ENCODE measurements at places on chromosomes 1 and 21.

GRCh38 chr1:150332651-150333290 lies 11.4 kb downstream of the PRPF3 start:
- no peak for DNase-seq

DNA sequence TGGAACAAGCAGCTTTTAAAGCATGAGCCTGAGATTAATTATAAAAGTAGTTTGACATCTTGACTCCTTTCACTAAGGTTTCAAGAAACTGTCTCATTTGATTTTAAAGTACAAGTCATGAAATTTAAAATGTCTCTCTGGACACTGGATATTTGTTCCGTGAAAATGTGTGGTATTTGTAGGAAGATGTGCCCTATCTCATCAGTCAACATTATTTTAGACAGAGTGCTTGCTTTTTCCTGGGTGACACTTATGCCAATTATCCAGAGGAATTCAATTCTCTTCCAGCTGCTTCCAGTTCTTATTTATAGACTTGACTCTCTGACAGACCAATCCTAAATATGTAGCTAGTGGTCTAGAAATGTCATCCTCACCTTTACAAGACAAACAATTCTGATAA lies 300.4 kb downstream of the PLA2G4A start:
- DNase-seq = no peak

DNA sequence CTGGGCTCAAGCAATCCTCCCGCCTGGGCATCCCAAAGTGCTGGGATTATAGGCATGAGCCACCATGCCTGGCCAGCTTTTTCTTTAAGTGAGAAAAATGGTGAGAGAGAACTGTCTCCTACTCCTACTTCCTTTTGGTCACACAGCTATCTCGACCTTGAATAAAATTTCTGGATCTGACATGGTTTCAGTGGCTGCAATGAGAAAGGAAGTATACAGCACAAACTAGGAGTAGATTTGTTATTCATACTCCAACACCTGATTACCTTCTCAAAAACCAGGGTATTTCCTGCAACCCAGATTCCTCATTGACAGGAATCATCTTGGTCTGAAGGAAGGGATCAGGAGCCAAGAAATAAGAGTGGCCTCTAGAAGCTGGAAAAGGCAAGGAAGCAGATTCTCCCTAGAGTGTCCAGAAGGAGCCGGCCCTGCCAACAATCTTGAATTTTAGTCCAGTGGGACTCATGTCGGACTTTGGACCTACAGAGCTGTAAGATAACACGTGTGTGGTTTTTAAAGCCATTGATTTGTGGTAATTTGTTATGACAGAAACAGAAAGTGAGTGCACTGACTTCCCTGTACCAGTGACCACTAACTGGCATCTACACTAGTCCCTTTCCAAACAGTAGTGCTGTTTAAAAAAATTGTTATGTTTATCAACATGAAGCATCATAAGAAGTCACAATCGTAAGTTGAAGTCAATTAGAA lies 516.6 kb downstream of the SMYD3 start:
- no peak for DNase-seq

- DNase-seq = no peak
These were observed 7.0 kb downstream of the BCAN start for GRCh38 chr1:156648951-156649350.

- DNase-seq = no peak
These were observed 37.2 kb downstream of the RRP1 start for GRCh38 chr21:43826623-43826974.
